Effector memory CD8-positive, alpha-beta T cell (primary cell): ENCODE measurements at places on chromosomes 5 and 9.

- DNase-seq = no peak
Observed at GRCh38 chr5:44022622-44023021, 366.6 kb downstream of the FGF10 start.

DNA sequence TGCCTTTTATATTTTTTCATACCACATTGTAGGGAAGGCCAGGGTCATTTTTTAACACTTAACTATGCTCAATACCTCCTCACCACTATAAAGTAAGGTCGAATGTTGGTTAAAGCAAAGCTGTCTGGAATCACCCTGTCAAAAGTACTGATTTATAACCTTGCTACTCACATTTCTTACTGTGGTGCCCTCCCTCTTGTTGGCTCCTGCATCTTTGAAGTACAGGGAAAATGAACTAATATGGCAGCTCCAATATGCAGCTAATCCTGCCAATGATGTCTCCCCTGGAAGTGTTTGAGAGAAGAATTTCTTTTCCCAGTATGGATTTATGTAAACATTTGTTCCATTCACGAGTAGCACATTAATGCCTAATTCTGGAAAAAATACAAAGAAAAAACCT is 108.4 kb upstream of the RPS23 start:
- DNase-seq = no peak

- DNase-seq = peak; percentile 29
Observed at GRCh38 chr9:96241391-96241809, 60.6 kb downstream of the HSD17B3 start.

DNA sequence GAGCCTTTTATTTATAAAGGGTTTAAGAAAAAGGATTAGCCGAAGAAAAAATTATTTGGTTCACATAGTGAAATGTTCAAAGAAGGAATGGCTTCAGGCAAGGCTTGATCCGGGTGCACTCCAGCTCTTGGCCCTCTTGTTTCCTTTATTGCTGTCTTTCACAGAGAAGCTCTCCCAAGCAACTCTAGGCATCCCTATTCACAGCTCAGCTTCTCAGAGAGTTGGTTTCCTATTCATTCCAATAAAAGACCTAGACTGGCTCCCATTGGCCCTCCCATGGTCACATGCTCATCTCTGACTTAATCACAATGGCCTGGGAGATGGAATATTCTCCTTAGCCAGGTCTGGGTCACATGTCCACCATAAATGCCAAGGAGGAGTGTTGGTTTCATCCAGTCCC is 9.4 kb upstream of the FGFR4 start:
- DNase-seq = no peak

- DNase-seq = no peak
Observed at GRCh38 chr5:86997516-86997915, 270.2 kb upstream of the RASA1 start.

- DNase-seq = no peak
Observed at GRCh38 chr5:152546493-152546892, 141.4 kb upstream of the NMUR2 start.

GRCh38 chr9:35783418-35783817 is 8.0 kb upstream of the NPR2 start:
- DNase-seq = no peak

- DNase-seq = no peak
Observed at GRCh38 chr5:172612771-172613170, 28.3 kb upstream of the NEURL1B start.

DNA sequence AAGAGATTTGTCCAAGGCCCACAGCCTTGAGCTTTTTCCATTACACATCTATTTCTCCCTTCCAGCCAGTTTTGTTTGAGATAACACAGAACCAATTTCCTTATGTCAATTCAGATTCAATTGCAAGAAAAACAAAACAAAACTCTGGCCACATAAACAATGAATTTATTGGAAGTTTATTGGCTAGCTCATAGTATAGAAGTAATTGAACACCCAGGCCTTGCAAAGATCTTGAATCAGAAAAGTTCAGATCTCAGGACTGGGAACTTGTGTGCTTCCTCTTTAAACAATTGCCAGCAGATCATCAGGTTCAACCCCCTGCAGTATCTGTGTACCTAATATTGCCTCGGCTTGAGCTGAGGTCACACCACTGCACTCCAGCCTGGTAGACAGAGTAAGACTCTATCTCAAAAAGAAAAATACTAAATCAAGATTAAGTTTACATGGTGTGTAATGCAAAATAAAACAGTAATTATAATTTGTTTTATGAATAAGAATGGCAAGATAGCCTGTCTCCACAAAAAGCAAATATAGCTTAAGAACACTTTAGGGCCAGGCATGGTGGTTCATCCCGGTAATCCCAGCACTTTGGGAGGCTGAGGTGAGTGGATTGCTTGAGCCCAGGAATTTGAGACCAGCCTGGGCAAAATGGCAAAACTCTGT is 4.1 kb upstream of the ZCCHC10 start:
- DNase-seq = no peak

DNA sequence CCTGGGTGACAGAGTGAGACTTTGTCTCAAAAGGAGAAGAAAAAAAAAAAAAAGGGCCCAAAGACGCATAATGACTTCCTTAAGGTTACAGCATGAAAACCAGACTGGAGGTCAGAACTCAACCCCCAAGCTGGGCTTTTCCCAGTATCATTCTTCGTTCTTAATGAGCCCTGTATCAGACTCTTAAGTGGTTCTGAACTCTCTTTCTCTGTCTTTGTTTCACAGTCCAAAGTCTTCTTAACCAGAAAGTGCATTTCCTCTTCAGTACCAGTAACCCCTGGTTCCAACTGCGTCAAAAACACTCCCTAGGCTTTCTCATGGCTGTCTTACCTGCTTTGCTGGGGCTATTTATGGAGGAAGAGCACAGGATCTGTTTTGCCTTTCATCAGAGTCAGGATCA is 38.4 kb upstream of the SHB start:
- DNase-seq = no peak

DNA sequence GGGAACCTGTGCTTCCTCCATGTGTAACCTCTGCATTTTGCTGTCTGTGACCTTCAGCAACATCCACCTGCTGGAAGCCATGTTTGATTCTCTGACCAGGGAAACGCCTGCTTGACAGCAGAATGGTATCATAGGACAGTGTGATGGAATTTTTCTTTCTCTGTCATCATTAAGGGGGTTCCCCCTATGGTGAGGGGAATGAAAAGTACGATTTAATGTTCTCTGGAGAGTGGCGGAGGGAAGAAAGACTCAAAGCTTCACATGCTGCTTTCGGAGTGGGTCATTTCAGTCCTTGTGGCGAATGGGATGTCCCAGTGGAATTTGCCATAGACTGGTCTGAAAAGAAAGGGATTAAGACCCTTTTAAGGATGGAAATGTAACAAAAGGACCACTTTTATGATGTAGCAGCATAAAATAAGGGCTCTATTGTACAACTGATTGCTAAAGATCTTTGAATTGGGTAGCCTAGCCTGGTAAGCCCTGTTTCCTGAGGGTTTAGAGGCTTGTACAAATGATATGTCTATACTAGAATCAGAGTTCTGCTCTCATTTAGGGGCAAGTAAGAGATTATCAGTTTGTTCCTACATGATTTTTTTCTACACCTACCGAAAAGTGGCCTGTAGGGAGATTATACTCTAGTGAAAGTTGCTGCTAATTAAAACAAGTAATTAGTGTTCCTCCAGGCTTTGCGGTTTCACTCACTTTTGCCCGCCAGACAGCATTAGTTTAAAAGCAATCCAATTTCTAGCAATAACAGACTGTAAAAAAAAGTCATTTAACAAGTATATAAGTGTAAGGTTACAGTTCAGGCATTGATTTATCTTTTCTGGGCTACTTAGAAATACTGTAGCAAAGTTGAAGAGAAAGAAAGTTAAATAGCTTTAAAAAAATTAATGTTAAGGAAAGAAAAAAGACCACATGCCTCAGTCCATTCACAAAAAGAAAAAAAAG is 904.5 kb downstream of the NR2F1-AS1 start:
- no peak for DNase-seq

- DNase-seq = no peak
Observed at GRCh38 chr9:110923601-110924000, 114.7 kb downstream of the LPAR1 start.

DNA sequence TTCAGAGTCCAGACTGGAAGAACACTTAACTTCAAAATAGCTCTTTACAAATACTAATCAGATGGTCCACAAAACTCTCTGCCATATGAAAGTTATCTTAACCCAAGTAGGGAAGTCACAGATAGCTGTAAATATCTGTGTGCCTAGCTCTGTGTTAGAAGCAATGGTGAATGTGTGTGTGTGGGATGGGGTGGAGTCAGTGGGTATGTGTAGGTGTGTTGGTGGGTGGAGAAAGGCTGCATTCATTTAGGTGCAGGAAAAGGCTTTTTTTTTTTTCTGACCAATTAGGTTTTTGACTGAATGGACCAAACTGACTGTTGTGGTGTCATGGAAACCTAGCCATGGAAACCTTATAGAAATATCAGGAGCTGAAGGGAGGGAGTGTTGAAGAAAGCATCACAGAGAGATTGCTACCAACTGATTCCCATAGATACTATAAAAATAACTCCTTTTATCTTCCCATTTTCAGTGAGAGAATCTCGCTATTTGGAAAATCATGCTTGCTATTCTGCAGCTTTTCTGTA is 156.2 kb upstream of the NR3C1 start:
- DNase-seq = no peak

GRCh38 chr9:37913480-37914153 is 9.7 kb upstream of the SLC25A51 start:
- peak; percentile 81 for DNase-seq

GRCh38 chr9:93116072-93116961 is 17.7 kb downstream of the NINJ1 start:
- no peak for DNase-seq

- DNase-seq = no peak
Observed at GRCh38 chr9:18580151-18580550, 106.2 kb downstream of the ADAMTSL1 start.

GRCh38 chr5:10091701-10092100 is 158.0 kb downstream of the ATPSCKMT start:
- no peak for DNase-seq

DNA sequence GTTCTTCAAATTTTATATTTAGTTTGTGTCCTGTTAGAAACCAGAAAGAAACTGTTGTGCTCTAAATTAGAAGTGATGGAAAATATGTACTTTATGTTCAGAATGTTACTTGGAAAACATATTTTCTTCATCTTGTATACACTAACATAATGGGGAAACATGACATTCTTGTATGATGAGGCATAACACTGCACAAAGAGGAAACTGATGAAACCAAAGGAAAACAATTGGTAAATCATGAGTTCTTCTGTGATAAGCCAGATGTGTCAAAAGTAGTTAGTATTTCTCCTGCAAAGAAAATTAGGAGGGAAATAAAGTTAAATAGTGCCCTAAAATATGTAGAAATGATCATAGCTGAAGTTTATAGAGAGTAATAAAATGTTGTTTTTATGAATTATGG is 111.1 kb upstream of the FBN2 start:
- no peak for DNase-seq

- DNase-seq = no peak
Observed at GRCh38 chr9:2693056-2693455, 24.3 kb upstream of the KCNV2 start.

DNA sequence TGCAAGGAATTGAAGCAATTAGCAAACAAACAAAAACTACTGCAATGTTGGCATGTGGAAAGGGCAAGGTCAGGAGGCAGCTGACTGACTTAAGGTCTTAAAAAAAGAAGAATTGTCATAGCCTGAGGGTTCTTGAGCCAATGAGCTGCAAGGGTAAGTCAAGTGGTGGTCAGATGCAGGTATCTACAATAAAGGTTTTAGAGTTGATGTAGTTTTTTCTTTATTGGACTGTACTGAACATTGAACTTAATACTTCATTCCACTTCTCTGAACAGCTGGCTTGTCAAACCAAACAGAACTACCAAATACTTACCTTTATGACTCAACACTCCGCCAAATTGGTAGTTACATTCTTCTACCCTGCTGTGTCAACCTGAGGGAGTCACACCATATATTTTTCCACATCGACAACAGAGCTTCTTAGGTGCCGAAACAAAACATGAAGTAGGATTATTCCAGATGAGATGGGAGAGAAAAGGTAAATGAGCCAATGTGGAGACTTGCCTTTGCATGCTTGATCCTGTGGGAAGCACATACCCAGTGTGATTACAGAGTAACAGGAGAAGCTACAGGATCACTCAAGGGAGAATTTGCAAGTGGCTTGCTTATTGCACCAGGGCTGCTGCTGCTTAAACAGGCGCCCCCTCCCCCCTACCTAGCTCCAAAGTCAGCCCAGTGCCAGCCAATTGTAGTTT is 35.3 kb downstream of the EQTN start:
- no peak for DNase-seq

- no peak for DNase-seq
Observed at GRCh38 chr5:73106335-73106734, 14.0 kb upstream of the TMEM171 start.

DNA sequence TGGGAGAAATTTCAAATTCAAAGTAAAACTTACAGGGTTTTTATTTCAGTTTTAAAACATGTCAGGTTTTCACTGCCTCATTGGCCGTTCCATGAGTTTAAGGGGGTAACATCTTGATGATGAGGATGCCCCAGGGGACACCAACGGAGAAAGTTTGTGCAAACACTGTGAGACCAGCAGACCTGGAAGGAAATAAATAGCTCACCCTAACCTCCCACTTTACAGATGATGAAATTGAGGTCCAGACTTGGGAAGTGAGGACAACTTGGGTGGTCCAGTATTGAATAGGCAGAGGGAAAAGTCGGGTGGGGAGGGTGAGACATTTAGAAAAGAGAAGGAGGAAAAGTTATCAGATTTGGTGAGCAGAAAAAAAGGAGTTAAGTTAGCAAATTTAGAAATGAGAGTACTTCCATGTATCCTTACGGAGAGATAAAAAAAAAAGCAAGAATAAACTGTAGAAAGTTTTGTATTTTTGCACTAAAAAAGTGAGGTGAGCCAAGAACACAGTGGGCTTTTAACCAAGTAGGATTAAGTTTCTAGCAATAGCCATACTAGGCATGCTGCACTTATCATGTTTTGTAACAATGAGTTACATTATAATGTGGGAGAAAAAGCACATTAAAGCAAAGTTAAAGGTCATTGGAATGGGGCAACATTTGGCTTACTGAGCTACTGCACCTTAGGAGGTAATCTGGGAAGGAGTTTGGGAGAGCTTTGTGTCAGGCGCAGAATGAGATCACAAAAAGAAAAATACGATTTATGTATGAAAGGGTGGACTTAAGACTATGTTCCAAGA is 125.1 kb downstream of the GAS1 start:
- no peak for DNase-seq

GRCh38 chr5:171979606-171980005 is 26.8 kb downstream of the FBXW11 start:
- DNase-seq = no peak

GRCh38 chr9:134891053-134891452 is 10.4 kb downstream of the FCN2 start:
- DNase-seq = no peak

GRCh38 chr9:94867842-94868312 is 141.4 kb downstream of the AOPEP start:
- DNase-seq = no peak

GRCh38 chr9:89929673-89930480 is 325.1 kb downstream of the GADD45G start:
- no peak for DNase-seq

GRCh38 chr5:92041206-92041605 is 658.1 kb upstream of the ARRDC3 start:
- DNase-seq = no peak

GRCh38 chr9:24391095-24391494 is 154.6 kb downstream of the IZUMO3 start:
- DNase-seq = no peak

GRCh38 chr5:137152616-137153015 is 346.5 kb downstream of the SPOCK1 start:
- no peak for DNase-seq

GRCh38 chr5:151026679-151027078 is 6.3 kb downstream of the GPX3 start:
- no peak for DNase-seq
